ENCODE measurements at places on chromosomes 2 and 18.

- DNase-seq, result peak; percentile 40
Observed at GRCh38 chr18:58015065-58015780, 28.8 kb upstream of the NEDD4L start.

GRCh38 chr2:172953970-172954852, 121.4 kb upstream of the MAP3K20 start:
- no peak for DNase-seq

DNA sequence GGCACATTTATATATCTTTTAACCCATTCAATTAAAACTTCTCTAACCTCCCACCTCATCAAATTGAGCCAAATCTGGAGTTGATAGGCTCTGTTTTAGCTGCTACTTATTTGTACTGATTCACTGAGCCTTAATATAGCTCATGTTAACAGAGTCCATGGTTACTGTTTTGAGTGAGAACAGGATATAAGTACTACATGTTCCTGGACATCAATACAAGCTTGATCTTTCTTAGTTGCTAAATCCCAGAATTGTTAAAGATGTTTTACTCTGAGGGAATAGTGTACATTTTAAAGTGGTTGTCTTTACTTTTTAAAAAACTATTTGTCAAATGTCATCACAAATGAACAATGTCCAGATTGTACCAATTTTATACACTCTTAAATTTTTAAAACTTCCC, 157.7 kb downstream of the RPRM start:
- no peak for DNase-seq

DNA sequence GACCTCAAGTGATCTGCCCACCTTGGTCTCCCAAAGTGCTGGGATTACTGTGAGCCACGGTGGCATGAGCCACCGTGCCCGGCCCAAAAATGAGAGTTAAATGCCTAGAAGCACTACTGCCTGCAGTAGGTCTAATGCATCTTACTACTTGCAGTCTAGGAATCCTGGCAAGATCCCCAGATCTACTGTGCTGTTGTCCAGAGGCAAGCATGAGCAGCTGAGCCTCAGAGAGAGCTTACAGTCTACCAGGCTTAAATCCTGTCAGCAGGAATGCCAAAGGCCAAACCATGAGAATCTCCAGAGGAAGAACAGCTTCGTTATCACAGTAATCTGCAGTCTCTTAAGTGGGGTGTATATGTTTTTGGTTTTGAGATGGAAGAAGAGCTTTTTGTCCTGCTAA, 54.4 kb downstream of the XRCC5 start:
- no peak for DNase-seq

DNA sequence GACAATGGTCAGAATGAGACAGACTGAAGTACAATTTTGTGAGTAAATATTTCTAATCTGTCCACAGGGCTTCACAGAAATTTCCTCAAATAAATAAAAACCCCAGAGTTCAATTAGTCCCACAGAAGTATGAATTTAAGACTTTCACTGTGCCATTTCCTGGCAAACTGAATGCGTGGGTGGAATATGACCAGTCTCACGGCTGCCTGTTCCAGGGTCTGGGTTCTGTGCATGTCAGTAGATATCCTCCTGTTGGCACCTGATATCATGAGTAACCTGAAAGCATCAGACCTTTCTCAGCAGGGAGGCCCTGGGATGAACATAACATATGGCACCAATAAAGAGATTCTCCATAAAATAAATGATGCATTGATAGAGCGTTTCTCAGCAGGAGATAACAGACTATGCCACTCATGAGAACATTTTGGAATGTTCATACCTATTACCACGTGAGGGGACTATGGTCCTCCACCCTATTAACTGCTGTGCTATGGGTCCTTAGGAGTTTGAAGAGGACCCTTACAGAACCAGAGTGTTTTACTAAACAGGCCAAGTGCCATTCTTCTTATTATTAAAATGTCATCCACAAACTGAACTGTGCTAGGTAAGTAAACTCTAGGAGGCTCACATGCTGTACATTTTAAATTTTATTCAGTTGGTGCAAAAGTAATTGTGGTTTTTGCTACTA, 10.6 kb upstream of the MALL start:
- no peak for DNase-seq

DNA sequence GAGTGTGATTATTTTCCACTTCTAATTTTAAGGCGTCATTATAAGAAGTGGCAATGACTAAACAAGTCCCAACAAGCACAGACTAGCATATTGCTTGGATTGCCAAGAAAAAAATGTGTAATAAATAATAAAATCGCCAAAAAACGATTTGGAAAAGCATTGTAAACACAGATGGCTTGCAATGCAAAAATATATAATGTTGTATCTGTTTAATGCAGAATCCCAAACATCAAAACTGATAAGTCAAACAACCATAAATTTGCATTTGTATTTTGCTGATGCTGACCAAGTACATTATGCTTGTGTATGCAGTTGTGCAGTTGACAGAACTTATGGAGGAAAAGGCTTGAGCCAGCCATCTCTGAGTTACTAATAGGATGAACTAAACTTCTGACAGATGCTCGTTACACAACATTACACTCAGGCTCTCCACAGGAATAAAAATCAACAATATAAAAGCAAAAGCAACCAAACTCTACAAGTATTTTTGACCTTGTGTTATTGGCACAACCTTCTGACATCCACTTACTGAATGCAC, 68.1 kb downstream of the DNER start:
- DNase-seq, result no peak

DNA sequence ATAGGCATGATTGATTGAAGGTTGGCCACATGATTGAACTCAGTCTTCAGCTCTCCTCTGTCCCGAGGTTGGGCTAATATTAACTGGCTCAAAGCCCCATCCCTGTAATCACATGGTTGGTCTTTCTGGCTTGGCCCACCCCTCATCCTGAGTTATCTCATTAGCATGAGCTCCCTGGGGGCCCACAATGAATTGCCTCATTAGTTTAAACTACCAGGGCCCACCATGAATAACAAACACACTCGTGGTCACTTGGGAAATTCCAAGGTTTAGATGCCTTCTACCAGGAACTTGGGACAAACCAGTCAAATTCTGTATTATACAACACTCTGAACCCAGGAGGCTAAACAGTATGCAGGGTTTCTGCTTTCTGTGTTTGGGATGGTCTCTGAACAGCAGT, 121.7 kb upstream of the B3GNT2 start:
- DNase-seq, result no peak

DNA sequence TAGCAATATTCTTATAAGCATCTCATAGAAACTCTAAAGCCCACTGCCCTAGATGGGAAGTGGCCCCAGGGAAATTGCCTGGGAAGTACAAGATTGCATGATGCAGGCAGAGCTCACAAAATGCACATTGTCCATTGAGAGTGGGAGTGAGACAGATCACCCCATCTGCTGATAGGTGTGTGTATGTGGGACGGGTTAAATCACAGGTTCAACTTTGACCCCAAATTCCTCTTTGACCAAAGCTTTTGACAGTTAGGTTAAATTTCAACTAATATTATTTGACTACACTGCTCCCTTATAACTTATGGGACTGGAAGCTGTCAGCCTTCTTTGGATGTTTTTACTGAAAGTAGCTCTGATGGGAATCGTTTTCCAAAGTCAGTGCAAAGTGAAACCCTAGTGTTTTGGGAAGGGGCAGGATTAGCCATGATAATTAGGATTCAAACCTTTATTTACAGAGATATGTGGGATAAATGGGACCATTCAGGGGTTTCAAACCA, 11.4 kb upstream of the FABP1 start:
- no peak for DNase-seq

- no peak for DNase-seq
Observed at GRCh38 chr2:29443151-29443550, 327.9 kb downstream of the CLIP4 start.

- no peak for DNase-seq
Observed at GRCh38 chr18:70160073-70160678, 45.3 kb downstream of the RTTN start.

DNA sequence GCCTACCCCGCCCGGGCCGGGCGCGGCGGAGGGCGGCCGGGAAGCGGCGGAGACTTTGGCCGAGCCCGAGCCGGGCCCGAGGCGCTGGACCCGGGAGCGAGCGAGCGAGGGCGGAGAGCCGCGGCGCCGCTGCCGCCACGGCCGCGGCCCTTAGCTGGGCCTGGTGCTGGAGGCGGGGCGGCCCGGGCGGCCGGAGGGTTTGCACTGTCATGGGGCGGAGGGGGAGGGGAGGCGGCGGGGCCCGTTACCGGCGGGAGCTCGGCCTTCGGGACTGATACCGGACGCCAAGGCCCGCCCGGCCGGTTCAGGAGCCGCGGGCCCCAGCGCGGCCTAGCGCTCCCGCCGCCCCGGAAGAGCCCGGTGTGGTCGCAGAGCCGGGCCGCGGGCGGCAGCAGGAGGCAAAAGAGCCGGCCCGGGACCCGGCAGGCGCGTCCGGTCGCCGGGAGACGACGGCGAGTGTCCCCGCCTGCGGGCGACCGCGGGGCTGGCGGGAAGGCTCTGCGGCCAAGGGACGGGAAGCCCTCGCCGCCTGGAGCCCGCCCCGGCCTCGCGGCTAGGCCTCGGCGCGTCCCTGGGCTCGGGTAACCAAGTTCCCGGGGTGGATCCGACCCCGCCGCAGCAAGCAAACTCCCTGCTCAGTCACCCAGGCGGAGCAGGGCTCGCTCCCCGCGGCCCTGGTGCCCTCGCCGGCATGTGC, 697 bp downstream of the KCMF1 start:
- peak; percentile 79 for DNase-seq

- no peak for DNase-seq
Observed at GRCh38 chr2:231412618-231412963, 17.1 kb downstream of the B3GNT7 start.

- DNase-seq, result no peak
Observed at GRCh38 chr2:65351234-65351947, 81.0 kb downstream of the SPRED2 start.

DNA sequence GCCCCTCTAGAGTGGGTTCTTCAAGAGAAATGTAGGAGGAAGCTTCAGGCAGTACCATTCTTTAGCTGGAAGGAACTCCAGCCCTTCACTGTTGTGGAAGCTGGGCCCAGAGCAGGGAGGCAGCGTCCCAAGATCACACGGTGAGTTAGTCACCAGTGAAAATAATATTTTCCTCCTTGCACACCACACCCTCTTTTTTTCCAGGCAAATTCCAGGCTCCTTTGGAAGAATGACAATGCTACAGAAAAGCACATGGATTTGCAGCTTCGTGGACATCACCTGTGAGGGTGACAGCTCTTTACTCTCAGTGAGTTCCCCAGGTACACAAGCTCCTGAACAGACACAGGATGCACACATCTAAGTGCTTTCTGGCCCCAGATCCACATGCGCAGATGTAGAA, 157.1 kb downstream of the COL6A3 start:
- no peak for DNase-seq
